Thymus (tissue), 14 donors: ENCODE measurements at places on chromosomes 3 and 15. TPM values are rescaled to one million over a fixed set of nuclear protein-coding genes. Genes with fewer than 3 reads are reported as not detected.

The GOLGA6B gene
- total RNA-seq, result not detected

DNA sequence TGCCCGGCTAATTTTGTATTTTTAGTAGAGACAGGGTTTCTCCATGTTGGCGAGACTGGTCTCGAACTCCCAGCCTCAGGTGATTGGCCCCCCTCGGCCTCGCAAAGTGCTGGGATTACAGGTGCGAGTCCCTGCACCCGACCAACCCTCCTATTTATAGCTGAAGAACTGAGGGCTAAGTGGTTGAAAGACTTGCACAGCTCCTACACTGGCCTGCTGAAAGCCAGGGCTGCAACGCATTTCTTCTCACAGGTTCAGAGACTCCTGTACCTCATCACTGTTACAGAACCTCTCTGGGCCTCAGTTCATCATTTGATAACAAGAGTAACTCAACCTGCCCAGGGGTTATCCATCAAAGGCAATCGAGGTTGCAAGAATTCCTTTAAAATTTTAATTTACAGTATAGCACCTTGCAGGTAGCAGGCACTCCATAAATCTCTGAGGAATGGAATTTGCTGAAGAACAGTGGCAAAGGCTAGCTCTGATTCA is 626.5 kb upstream of the TBL1XR1 start:
- DNase-seq, result no peak

DNA sequence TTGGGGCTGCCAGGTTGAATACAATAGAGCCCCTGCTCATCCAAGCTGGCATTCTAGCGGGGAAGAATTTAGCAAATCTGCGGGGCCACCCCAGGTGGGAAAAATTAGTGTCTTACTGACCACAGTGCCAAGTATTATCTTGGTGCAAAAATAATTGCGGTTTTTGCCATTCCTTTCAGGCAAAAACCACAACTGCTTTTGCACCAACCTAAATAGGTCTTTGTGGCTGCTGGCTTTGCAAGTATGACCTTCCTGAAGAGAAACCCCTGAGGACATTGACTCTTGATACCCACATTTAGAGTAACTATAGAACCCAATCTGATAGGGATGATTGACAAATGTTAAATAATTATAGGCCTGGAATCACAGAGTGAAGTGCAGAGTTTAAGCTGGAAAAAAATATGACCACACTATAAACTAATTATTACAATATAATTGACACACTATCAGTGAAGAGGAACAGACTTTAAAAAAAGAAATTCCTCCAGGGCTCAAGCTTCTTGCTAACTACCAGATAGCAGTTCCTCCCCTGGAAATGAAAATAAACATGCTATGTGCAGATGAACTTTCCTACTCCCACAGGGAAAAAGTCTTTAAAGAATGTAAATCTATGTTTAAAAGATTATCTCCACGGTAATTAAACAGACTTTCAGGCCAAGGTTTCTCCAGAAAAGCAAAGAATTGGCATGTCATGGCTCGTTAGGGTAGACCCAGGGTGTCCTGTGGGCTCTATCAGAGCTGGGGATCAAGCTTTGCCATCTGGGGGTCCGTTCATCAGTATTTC is 34.4 kb downstream of the CA12 start:
- DNase-seq, result no peak

DNA sequence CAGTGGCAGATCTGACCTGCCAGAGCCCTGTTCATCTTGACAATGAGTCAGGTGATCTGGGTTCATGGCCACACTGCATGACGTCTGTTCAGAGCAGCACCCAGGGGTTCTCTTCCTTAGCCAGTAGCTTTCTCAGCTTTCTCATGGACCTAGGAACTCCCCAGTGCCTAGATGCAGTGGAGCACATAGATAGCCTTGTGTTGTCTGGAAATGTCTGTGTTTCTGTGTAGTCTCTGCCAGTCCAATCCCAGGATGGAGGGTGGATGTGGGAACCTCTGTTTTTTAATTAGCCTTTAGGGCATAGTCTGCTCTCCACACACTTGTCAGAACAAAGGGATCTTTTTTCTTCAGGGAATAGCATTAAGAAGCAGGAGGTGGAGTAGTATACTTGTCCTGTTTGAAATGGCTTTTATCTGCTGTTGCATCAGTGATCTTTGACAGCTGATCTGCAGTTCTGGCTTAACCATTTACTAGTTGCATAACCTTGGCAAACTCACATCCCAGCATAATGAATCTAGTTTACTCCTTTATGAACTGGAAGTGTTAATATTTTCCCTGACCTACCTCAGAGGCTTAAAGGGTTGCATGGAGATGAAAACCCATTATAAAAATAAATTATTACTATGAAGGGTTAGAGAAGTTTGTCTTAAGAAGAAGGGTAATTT is 16.1 kb upstream of the CACNA1D start:
- no peak for DNase-seq

The PLA1A gene
- 1.1 TPM for total RNA-seq

DNA sequence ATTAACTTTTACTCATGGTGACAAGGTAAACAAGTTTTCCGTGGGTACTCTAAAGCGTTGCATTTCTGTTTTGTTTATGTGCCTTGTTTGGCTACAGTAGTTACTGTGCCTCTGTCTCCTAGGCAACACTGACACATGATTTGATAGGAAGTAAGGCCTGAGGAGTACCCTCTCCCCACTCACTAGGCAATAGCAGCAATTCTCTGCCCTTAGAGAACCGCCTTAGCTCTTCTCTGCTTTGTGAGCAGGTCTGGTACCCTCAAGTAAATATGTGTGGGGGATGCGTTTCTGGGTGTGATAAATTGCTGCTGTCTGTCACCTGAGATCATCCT is at the start of gene IL5RA:
Gene IL5RA (minus strand): TSS at position 76 of the 332 bp plus-strand sequence. CDS start 5,390 bp downstream, outside the sequence.
- DNase-seq, result peak; percentile 24

GRCh38 chr3:172038798-172039435 is 461 bp upstream of the FNDC3B start:
- DNase-seq, result no peak

DNA sequence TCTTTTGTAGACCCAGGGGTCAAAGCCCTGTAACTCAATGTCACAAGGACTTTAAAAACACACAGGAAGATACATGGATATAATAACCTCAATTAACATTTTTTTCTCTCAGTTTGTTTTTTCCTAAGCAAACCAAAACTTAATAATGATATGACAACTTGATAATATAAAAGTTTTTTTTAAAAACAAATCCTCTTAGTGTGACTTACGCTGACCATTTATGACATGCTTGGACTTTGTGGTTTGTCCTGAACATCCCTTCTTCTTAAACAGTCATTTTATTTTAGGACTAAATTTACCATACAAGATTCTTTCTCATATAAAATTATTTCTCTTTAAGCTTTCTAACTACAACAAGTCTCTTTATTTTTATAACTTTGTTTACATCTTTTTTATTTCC is 25.4 kb upstream of the FAM3D start:
- no peak for DNase-seq

The THPO gene
- total RNA-seq, result not detected

DNA sequence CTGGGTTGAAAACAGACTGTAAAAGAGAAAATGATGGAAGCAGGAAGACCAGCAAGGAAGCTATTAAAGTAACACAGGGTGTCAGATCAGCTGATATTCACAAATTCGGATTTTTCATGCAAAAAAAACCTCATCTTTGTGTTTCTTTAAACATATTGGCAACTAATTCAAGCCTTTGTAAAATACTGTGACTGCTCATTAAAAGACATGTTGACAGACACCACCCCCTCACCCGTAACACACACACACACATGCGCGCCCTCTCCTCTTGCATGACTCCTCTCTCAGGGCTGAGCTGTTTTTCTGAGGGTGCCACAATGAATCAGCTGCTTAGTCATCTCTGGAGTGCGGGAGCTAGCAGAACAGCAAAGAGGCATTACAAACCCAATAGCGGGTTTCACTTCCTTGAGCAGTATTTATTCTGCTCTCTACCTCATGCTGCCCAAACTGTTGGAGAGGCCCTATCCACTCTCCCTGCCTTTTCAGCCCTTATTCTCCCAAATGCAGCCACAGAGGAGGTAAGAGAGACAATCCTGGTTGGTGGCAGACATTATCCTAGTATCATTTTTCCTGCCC is 35.8 kb upstream of the CCDC80 start:
- peak; percentile 37 for DNase-seq

- DNase-seq, result no peak
Measured at GRCh38 chr3:189238071-189238470, 66.3 kb downstream of the TPRG1 start.

The USP50 gene
- 0.33 TPM for total RNA-seq

The TRIM42 gene
- total RNA-seq, result not detected

GRCh38 chr3:3133500-3133899 is 6.8 kb downstream of the TRNT1 start:
- no peak for DNase-seq

GRCh38 chr15:57134851-57135250 is 216.4 kb downstream of the TCF12 start:
- no peak for DNase-seq

DNA sequence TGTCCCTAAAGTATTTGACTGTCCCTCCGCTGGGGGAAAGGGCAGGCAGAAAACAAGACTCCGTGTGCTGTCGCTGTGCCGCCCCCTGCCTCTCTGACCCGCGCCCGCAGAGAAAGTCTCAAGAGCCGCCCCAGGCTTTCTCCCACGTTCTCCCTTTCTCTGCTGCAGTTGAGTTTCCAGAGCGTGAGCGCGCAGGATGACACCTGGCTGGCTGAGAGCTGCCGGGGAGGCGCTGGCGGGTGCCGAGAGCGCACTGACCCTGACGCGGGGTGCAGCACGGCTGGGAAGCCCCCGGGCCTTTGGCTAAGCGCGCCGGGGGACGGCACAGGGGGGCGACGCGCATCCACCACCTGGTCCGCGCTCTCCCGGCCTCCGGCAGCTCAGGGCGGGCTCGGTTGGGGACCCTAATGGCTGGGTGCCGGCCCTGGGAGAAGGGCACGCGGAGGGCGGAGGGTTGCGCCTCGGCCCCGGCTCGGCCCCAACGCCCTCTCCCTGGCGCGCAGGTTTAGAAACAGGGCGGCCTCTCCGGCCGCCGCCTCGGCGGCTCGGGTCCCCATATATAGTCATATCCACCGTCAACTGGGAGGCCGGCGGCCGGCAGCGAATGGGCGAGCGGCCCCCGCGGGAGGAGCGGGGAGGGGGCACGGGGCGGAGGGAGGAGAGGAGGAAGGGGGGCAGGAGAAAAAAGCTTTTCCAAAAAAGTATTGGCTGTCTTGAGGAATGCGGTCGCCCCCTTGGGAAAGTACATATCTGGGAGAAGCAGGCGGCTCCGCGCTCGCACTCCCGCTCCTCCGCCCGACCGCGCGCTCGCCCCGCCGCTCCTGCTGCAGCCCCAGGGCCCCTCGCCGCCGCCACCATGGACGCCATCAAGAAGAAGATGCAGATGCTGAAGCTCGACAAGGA is at the start of gene TPM1:
Gene TPM1 (plus strand): TSS at position 774 of the 903 bp plus-strand sequence. CDS start 83 bp downstream, at position 857.
- peak; percentile 26 for DNase-seq
